CD4-positive, alpha-beta memory T cell (primary cell): ENCODE measurements at places on chromosomes 13 and 19. TPM values are rescaled to one million over a fixed set of nuclear protein-coding genes. Genes with fewer than 3 reads are reported as not detected.

DNA sequence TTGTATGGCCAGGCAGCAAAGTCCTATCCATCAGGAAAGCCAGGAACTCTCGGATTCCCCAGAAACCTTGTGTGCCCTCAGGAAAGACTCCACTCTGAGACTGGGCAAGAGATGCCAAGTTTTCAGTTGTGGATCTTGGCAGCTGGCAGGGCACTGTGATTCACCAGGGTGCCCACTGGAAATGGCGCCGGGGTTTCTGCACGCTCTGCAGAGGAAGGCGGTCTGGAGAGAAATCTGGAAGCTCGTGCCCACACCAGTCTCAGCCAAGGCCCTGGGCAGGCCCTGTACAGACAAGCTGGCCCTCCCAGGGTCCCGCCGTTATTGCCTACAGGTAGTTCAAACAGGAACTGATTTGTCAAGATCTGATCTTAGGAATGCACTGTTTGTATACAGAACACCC lies 4.9 kb downstream of the NAPA start:
- peaks cover 54% of the 10 kb centered on the region for H3K4me1 ChIP-seq
- H3K36me3 ChIP-seq = peaks cover 5% of the 10 kb centered on the region
- no peak for DNase-seq
- no peak overlapping the region for H3K4me3 ChIP-seq
- H3K27ac ChIP-seq = no peak overlapping the region
- no peaks in the 10 kb centered on the region for H3K27me3 ChIP-seq

- no peak overlapping the region for H3K4me3 ChIP-seq
- H3K27me3 ChIP-seq = no peaks in the 10 kb centered on the region
- peaks cover 20% of the 10 kb centered on the region for H3K36me3 ChIP-seq
- no peak for DNase-seq
- no peaks in the 10 kb centered on the region for H3K4me1 ChIP-seq
Observed at GRCh38 chr19:40623403-40624251, 22.5 kb downstream of the LTBP4 start.

- no peak overlapping the region for H3K27ac ChIP-seq
- no peaks in the 10 kb centered on the region for H3K27me3 ChIP-seq
- H3K4me1 ChIP-seq = peaks cover 18% of the 10 kb centered on the region
- no peaks in the 10 kb centered on the region for H3K36me3 ChIP-seq
- DNase-seq = no peak
- no peak overlapping the region for H3K4me3 ChIP-seq
Observed at GRCh38 chr19:6070720-6071485, 39.4 kb downstream of the RFX2 start.

DNA sequence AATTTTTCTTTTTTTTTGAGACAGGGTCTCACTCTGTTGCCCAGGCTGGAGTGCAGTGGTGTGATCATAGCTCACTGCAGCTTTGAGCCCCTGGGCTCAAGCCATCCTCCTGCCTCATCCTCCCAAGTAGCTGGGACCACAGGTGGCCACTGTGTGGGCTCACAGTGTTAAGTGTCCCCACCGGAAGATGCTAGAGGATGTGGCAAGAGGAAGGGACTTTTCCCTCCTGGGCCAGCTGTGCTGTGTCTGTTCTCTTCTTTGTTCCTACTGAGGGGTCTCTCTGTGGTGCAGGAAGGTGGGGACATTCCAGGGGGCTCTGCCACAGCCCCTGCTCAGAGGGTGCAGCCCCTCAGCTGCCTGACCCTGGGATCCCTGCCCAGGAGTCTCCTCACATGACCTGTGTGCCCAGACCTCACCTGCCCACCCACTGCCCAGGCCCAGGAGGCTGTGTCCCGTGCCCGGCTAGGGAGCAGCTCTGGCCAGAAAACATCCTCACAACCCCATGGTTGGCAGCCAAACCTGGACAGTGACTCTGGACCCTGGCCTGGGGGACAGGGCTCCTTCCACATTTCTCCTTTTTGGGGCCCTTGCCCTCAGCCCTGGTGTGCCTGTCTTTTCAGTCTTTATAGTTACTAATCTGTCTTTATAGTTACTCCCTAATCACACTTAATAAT lies 14.4 kb upstream of the ANKRD10 start:
- H3K27me3 ChIP-seq = no peaks in the 10 kb centered on the region
- H3K27ac ChIP-seq = no peak overlapping the region
- no peak for DNase-seq
- H3K4me1 ChIP-seq = no peaks in the 10 kb centered on the region
- no peaks in the 10 kb centered on the region for H3K36me3 ChIP-seq

DNA sequence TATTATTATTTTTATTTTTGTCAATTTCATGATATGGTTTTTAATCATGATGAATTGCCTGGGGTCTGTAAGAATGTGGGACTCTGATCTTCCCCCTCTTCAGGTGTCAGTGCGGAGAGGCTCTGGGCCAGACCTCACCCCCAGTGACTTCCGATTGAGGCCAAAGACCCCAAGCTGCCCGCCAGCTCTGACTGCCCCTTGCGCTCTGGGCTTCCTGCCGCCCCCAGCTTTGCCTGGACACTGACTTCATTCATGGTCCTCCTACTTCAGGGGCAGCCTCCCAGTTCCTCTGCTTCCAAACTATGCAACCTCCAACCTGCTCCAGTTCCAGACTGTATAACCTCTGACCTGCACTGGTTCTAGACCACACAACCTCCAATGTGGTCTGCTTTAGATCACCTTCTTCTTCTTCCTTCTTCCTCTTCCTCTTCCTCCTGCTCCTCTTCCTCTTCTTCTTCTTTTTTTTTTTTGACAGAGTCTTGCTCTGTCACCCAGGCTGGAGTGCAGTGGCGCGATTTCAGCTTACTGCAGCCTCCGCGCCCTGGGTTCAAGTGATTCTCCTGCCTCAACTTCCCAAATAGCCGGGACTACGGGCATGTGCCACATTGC lies 6.7 kb upstream of the PPP5C start:
- H3K27ac ChIP-seq = no peak overlapping the region
- no peak for DNase-seq

DNA sequence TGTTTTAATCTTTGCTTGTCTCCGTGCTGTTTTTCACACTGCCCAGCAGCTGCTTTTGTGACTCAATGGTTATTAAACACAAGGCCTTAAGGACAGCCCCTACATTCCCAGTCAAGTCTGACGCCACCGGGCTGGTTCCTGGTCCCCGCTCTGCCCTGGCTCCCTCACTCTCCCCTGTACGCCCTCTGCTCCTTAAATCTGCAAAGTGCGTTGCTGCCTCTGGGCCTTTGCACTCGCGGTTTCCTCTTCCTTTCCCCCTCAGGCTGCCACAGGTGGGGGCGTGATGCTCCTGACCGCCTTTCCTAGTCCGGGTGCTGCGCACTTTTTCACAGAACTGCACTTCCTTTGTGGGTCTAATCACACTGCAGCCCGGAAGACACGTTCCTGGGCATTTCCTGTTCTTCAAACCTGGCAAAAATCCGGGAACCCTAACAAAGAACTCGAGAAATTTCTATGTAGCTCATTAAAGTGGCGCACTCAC lies 25.6 kb downstream of the NOSIP start:
- peaks cover 40% of the 10 kb centered on the region for H3K36me3 ChIP-seq
- peak; percentile 56 for DNase-seq
- H3K27me3 ChIP-seq = no peaks in the 10 kb centered on the region
- H3K27ac ChIP-seq = peak overlapping the region; percentile 55
- H3K4me3 ChIP-seq = no peak overlapping the region

DNA sequence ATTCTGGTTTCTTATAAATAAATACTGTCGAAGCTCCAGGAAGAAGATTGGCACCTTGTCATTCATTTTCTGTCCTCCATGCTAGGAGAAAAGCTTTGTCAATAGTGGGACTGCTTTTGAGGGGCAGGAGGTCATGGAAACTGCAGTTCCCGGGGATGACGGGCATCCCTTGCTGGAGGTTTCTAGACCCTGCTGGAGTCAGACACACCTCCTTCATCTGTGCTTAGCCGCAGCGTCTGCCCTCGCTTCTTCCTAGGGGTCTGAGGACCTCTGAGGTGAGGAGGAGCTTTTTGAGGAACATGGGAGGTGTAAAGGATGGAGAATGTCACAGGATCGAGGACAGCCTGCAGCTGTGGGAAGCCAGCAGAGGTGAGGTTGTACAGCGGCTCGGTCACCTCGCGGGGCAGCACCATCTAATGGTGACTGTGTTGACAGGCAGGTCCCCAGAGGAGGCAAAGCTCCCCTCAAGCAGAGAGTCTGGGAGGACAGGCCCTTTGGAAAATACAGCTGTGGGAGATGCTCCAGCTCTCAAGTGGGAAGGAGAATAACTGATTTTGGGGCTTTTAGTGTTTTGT lies 172.7 kb upstream of the RNF113B start:
- H3K4me3 ChIP-seq = no peak overlapping the region
- no peaks in the 10 kb centered on the region for H3K27me3 ChIP-seq
- H3K27ac ChIP-seq = no peak overlapping the region
- DNase-seq = no peak
- no peaks in the 10 kb centered on the region for H3K4me1 ChIP-seq

- H3K4me3 ChIP-seq = peak overlapping the region; percentile 26
- H3K27ac ChIP-seq = peak overlapping the region; percentile 99
- H3K27me3 ChIP-seq = no peaks in the 10 kb centered on the region
- H3K4me1 ChIP-seq = peaks cover 29% of the 10 kb centered on the region
Observed at GRCh38 chr19:58572026-58572817, 913 bp downstream of the MZF1 start.

DNA sequence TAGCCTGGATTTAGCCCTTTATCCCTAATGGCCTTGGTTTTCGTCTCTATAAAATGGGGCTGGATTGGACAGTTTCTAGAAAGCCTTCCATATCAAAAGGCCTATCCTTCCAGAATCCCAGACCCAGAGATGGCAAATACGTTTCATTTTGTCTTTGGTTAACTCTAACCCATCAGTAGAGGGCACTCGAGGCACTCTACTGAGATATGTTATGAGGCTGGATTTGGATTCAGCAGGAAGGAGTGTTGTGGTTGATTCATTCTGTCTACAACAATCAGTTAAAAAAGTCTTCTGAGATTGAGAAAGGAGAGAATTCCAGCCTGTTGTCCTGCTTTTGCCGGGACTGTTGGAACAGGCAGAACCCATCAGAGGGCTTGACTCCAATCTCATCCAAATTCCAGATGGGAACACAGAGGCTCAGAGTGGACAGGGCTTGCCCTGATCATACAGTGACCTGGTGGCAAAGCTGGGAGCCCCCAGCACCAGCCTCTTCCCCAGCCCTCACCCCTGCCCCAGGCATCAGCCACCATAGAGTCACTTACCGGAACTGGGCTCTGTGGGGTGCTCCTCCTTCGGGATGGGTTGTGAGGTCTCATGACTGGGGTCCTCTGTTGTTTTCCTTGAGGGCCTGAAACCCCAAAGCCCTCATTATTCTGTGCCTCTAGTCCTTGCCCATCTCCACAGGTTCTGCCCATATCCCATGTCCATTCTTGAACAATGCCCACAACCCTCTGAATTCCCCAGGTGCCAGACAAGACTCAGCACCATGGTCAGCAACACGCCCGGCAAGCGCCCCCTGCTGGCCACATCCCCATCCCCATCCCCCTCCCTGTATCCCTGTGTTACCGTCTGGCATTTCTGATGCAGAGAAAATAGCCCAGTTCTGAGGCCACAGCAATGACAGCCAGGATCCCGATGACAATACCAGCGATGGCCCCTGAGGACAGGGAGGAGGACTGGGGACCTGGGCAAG lies 12.3 kb upstream of the ZNF180 start:
- no peak overlapping the region for H3K27ac ChIP-seq
- DNase-seq = no peak
- H3K27me3 ChIP-seq = no peaks in the 10 kb centered on the region
- H3K36me3 ChIP-seq = no peaks in the 10 kb centered on the region
- H3K4me3 ChIP-seq = no peak overlapping the region

- H3K36me3 ChIP-seq = no peaks in the 10 kb centered on the region
- no peaks in the 10 kb centered on the region for H3K27me3 ChIP-seq
- H3K4me1 ChIP-seq = no peaks in the 10 kb centered on the region
- no peak for DNase-seq
- H3K4me3 ChIP-seq = no peak overlapping the region
Observed at GRCh38 chr13:104008541-104009435, 942.6 kb upstream of the SLC10A2 start.

GRCh38 chr19:12933287-12934072 lies at the start of gene FARSA:
FARSA (minus strand) TSS chr19:12933711; CDS start chr19:12933696, 15 bp downstream.
- peak within 1 kb of the TSS; percentile 80 for H3K4me3 ChIP-seq
- H3K36me3 ChIP-seq = peaks cover 23% of the 10 kb centered on the region
- H3K4me1 ChIP-seq = peaks cover 34% of the 10 kb centered on the region
- H3K27ac ChIP-seq = peak within 1 kb of the TSS; percentile 71

GRCh38 chr13:80126389-80127068 lies 214.4 kb downstream of the SPRY2 start:
- no peaks in the 10 kb centered on the region for H3K36me3 ChIP-seq
- no peak for DNase-seq
- no peak overlapping the region for H3K4me3 ChIP-seq
- H3K27me3 ChIP-seq = no peaks in the 10 kb centered on the region

- DNase-seq = no peak
- H3K36me3 ChIP-seq = no peaks in the 10 kb centered on the region
- no peaks in the 10 kb centered on the region for H3K27me3 ChIP-seq
- no peaks in the 10 kb centered on the region for H3K4me1 ChIP-seq
Observed at GRCh38 chr13:98690348-98691022, 62.0 kb downstream of the SLC15A1 start.

DNA sequence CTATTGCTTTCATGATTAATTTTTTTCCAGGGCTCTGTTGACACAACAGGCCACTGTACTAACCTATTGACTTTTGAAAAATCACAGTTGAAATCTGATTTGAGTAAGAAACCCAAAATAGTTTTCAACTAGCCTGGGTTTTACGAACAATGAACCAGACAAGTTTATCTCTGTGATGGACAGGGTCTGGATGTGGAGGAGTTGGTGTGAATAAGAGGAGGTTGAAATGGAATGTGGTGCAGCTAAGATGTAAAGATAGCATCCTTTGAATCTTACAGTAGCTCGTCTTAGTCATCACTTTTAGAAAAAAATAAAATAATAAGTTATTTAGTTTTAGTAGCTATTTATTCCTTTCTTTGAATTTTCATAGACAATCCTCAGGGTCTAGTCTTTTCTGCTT lies 8.3 kb upstream of the OXGR1 start:
- H3K27ac ChIP-seq = no peak overlapping the region
- H3K36me3 ChIP-seq = no peaks in the 10 kb centered on the region
- H3K27me3 ChIP-seq = no peaks in the 10 kb centered on the region
- H3K4me1 ChIP-seq = no peaks in the 10 kb centered on the region
- H3K4me3 ChIP-seq = no peak overlapping the region

DNA sequence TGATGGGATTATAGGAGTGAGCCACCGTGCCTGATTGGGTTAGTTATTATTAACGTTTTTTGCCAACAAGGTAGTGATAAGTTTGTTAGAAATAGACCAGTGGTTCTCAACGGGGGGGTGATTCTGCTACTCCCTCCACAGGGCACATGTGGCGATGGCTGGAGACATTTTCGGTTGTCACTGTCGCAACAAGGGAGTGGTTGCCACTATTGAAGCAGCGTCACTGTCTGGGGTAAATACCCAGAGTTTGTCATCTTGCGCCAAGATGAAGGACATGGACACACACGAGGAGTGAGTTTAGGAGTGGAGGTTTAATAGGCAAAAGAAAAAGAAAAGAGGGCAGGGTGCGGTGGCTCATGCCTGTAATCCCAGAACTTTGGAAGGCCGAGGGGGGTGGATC lies 18.9 kb downstream of the ADGRE3 start:
- no peaks in the 10 kb centered on the region for H3K36me3 ChIP-seq
- H3K4me1 ChIP-seq = no peaks in the 10 kb centered on the region
- H3K4me3 ChIP-seq = no peak overlapping the region
- no peak overlapping the region for H3K27ac ChIP-seq
- no peaks in the 10 kb centered on the region for H3K27me3 ChIP-seq

- H3K4me3 ChIP-seq = no peak overlapping the region
- H3K27me3 ChIP-seq = no peaks in the 10 kb centered on the region
- no peaks in the 10 kb centered on the region for H3K4me1 ChIP-seq
- no peaks in the 10 kb centered on the region for H3K36me3 ChIP-seq
- DNase-seq = no peak
- no peak overlapping the region for H3K27ac ChIP-seq
Observed at GRCh38 chr13:111474136-111475002, 153.9 kb downstream of the TEX29 start.

Gene HCN2
- 2.9 TPM for total RNA-seq

Gene S1PR5
- 1.6 TPM for total RNA-seq

Gene VSTM2B
- not detected for total RNA-seq

Gene IGFL2
- total RNA-seq = not detected
